ENCODE measurements at places on chromosomes 16 and 17. TPM values are rescaled to one million over a fixed set of nuclear protein-coding genes. Genes with fewer than 3 reads are reported as not detected.

GRCh38 chr16:71693164-71693563, 31.3 kb downstream of the PHLPP2 start:
- H3K4me1 ChIP-seq = peaks cover 2% of the 10 kb centered on the region
- H3K27ac ChIP-seq = no peak overlapping the region
- DNase-seq = no peak
- H3K27me3 ChIP-seq = no peaks in the 10 kb centered on the region
- no peaks in the 10 kb centered on the region for H3K36me3 ChIP-seq

CCL5 gene
- total RNA-seq = 482 TPM

DNA sequence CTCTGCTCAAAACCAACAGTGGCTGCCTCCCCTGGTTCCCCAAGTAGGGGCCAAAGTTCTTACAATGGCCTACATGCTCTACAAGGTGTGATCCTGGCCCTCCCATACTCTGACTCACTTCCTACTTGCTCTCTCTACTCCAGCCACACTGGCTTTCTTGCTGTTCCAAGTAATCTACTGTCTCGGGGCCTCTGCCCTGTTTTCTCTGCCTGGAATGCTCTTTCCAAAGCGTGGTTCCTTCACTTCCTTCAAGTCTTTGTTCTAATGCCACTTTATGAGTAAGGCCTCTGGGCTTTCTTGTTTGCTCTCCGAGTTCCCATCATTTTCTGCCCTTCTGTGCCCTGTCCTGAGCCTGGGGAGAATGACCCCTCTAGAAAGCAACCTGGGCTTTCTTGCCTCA, 4.1 kb upstream of the CDH3 start:
- no peaks in the 10 kb centered on the region for H3K36me3 ChIP-seq
- H3K27ac ChIP-seq = no peak overlapping the region
- no peak overlapping the region for H3K4me3 ChIP-seq
- H3K4me1 ChIP-seq = peaks cover 9% of the 10 kb centered on the region

DNA sequence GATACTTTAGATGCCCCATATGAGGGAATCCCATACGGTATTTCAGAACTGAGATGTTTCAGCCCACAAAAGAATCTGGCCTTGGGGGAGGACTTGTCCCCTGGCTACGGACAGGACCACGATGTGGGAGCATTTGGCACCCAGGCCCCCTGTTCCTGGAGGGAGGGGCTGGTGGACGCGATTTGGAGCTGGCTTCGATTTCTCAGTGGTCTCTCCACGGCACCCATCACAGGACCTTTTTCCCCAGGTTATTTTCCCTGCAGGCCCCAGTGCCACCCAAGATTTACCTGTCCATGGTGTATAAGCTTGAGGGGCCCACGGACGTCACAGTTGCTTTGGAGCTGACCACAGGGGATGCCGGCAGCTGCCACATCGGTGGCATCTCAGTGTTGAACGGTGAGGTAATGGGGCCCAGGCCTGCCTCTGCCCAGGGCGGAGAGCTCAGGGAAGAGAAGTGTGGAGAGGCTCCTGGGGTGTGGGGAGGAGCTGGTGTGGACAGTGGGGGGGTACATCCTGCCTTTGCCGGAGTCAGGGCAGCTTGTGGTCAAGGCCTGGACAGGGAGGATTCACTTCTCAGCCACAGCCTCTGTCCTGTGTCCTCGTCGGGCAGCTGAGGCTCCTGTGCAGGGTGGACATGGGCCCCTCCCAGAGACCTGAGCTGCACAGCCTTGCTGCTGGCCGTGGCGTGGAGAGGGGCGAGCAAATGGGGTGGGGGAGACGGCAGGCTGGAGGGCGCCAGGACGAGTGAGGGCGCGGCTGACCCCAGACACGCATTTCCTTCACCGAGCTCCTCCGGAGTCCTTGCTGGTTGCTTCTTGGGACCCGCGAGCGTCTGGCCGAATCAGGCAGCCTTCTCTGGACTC, 9.9 kb downstream of the ENGASE start:
- H3K27me3 ChIP-seq = no peaks in the 10 kb centered on the region
- H3K36me3 ChIP-seq = peaks cover 10% of the 10 kb centered on the region
- H3K4me1 ChIP-seq = no peaks in the 10 kb centered on the region
- H3K27ac ChIP-seq = no peak overlapping the region

- H3K27ac ChIP-seq = no peak overlapping the region
- H3K27me3 ChIP-seq = peaks cover 54% of the 10 kb centered on the region
- no peak overlapping the region for H3K4me3 ChIP-seq
- H3K36me3 ChIP-seq = peaks cover 2% of the 10 kb centered on the region
- no peak for DNase-seq
Observed at GRCh38 chr17:9009737-9010136, 11.6 kb upstream of the NTN1 start.
